A549 treated with RU486 at 1 μM for 4 hours (cell line): ENCODE measurements at places on chromosomes 4 and X. TPM values are rescaled to one million over a fixed set of nuclear protein-coding genes. Genes with fewer than 3 reads are reported as not detected.

SCRG1 gene
- not detected in 5 replicates for total RNA-seq

PTPN13 gene
- total RNA-seq = 3.4 to 4.9 TPM (median 4.1 TPM) in 5 replicates

CHRDL1 gene
- total RNA-seq = 0.02 TPM in 1 of 5 replicates, not detected in the others

USP26 gene
- total RNA-seq = not detected in 5 replicates

ARX gene
- 0.22 to 0.41 TPM (median 0.37 TPM) in 5 replicates for total RNA-seq

GRK4 gene
- total RNA-seq = 1.5 to 2.0 TPM (median 1.6 TPM) in 5 replicates

LNX1 gene
- 0.03 to 0.06 TPM in 2 of 5 replicates, not detected in the others for total RNA-seq
